ENCODE measurements at places on chromosomes 5 and 9. TPM values are rescaled to one million over a fixed set of nuclear protein-coding genes. Genes with fewer than 3 reads are reported as not detected.

MAMDC2 gene
- 15.3 TPM for total RNA-seq

DNA sequence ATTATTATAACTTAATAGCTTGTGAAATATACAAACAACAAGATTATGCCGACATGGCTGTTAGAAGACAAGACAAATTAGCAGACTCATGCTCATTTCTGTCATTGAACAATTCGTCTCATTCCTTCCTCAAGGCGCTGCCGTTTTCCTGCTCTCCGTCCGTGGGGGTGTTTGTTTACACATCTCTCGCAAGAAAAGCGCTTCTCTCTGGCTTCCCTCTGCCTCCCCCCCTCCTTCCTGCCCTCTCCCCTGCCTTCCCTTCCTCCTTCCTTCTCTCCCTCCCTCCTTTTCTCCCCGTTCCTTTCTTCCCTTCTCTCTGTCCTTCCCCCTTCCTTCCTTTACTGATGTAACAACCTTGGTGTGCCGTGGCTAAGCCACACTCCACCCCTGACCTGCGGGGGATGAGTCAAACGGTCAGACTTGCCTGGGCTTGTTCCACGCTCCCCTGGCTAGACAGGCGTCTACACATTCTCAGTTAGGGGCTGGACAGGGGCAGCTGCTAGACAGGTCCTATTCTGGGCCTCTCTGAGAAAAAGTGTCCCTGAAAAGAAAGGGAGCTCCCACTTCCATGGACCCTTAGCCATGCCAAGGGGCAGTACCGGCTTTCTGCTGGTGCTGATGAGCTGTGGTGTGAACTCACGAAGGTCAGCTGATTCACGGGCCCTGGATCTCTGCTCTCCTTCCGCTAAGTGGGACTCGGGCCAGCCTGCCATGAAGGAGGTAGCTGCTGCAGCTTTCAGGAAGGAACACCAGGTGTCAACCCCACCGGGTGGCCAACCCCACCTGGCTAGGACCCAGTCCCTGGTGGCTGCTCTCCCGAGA lies 32.0 kb upstream of the SPTLC1 start:
- no peak overlapping the region for H3K27ac ChIP-seq
- H3K4me3 ChIP-seq, result no peak overlapping the region
- no peak for DNase-seq
- H3K27me3 ChIP-seq, result no peaks in the 10 kb centered on the region
- H3K36me3 ChIP-seq, result no peaks in the 10 kb centered on the region

DNA sequence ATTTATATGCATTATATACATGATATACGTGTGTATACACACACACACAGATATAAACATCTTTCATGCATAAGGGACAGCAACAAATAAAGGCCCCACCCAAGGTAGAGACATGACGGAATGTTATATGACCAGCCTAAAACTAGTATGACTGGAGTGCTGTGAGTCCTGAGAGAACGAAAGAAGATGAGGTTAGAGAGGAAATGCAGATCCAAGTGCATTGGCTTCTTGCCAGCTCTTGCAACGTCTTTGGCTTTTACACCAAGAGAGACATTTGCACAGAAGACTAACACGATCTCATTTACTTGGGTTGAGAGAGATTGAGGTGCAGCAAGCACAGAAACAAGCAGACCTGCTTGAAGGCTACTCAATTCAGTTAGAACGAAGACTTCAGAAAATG lies 23.0 kb downstream of the CDH10 start:
- no peaks in the 10 kb centered on the region for H3K27me3 ChIP-seq
- H3K36me3 ChIP-seq, result no peaks in the 10 kb centered on the region
- no peak overlapping the region for H3K4me3 ChIP-seq
- DNase-seq, result no peak
- H3K4me1 ChIP-seq, result 0 out of 2 replicates have a peak, but pooled peaks cover 3% of the 10 kb centered on the region
- no peak overlapping the region for H3K27ac ChIP-seq

DNA sequence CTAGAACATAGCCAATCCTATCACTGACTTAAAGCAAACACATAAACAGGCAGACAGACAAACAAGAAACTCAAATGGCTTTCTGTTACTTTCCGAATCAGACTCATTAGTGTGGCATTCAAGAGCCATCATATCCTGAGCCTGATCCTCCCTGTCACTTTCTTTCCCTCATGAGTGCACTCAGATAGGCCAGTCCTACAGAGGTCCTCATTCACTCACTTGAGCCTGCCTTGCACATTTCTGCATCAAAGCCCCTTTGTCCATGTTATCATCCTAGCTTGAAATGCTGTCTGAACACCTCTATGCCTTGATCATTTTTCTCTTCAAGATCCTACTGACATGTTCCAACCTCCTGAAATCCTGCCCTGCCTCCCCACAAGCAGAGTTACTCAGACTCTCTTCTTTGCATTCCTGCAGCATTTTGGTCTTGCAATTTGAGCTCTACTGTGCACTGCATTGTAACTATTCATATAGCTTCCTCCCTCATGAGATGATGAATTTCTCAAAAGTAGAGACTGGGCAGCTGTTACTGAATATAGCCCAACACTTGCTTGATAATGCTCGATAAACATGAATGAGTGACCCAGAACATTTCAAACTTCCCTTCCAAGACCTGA lies 126.9 kb downstream of the PALM2AKAP2 start:
- no peak for DNase-seq
- H3K36me3 ChIP-seq, result no peaks in the 10 kb centered on the region
- no peak overlapping the region for H3K4me3 ChIP-seq
- H3K27me3 ChIP-seq, result no peaks in the 10 kb centered on the region
- H3K27ac ChIP-seq, result no peak overlapping the region

DNA sequence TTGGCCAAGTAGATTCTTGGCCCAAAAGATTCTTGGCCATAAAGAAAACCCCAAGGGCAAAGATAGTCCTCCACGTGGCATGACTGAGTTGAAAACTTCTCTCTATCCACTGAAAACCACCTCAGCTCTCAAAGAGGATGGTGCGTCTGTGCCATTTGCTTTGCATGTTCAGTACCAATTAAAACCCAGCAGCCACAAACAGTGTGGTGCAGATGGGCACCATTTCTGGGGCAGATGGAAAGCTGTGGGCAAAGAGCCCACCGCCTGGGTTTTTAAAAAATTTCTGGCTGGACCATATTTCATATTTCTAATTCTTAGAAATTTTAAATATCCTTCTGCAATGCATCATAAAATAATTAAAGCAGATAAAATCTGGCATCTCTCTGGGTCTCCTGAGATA lies 84.5 kb upstream of the PUM3 start:
- no peak overlapping the region for H3K4me3 ChIP-seq
- H3K27me3 ChIP-seq, result no peaks in the 10 kb centered on the region
- H3K4me1 ChIP-seq, result 0 out of 2 replicates have a peak, but pooled peaks cover 2% of the 10 kb centered on the region

DMRTA1 gene
- total RNA-seq, result 3.3 TPM

CDHR2 gene
- total RNA-seq, result 0.43 TPM

- H3K4me3 ChIP-seq, result no peak overlapping the region
- H3K4me1 ChIP-seq, result peaks cover 12% of the 10 kb centered on the region
- no peaks in the 10 kb centered on the region for H3K27me3 ChIP-seq
- DNase-seq, result no peak
- no peaks in the 10 kb centered on the region for H3K36me3 ChIP-seq
These were observed 87.4 kb upstream of the GNA14 start for GRCh38 chr9:77735494-77735893.

DMGDH gene
- 1.1 TPM for total RNA-seq

CDKN2AIPNL gene
- total RNA-seq, result 54.3 TPM

IL7R gene
- 0.25 TPM for total RNA-seq

- no peaks in the 10 kb centered on the region for H3K36me3 ChIP-seq
- H3K27ac ChIP-seq, result no peak overlapping the region
- H3K4me3 ChIP-seq, result no peak overlapping the region
- H3K4me1 ChIP-seq, result peaks cover 13% of the 10 kb centered on the region
- no peaks in the 10 kb centered on the region for H3K27me3 ChIP-seq
- DNase-seq, result no peak
These were observed 399.6 kb upstream of the IRX1 start for GRCh38 chr5:3195994-3196393.

UHRF2 gene
- total RNA-seq, result 48.0 TPM

GRCh38 chr9:34211395-34211794 lies 32.6 kb downstream of the UBAP1 start:
- no peaks in the 10 kb centered on the region for H3K36me3 ChIP-seq
- no peak overlapping the region for H3K4me3 ChIP-seq
- H3K4me1 ChIP-seq, result no peaks in the 10 kb centered on the region
- H3K27ac ChIP-seq, result no peak overlapping the region

SPINK7 gene
- not detected for total RNA-seq

PCDHA2 gene
- total RNA-seq, result 1.9 TPM

DNA sequence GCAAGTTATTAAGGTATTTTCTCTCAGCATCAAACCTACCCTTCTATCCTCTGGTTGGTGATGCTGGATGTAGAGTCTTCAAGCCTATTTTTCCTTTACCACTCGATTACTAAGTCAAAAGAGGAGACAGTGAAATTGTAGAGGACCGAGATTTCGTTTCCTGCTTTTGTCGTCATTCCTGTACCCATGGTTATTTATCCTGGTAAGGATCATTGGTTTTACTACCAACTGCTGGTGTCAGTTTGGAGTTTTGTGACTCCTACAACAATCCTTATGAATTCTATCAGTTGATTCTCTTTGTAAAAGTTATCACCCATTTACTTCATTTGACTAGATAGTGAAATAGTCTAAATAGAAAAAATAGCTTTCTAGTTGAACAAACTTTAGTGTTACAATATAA lies 2028.2 kb upstream of the ACO1 start:
- no peaks in the 10 kb centered on the region for H3K4me1 ChIP-seq
- no peaks in the 10 kb centered on the region for H3K36me3 ChIP-seq
- H3K27ac ChIP-seq, result no peak overlapping the region
- no peak overlapping the region for H3K4me3 ChIP-seq
- DNase-seq, result no peak

DNA sequence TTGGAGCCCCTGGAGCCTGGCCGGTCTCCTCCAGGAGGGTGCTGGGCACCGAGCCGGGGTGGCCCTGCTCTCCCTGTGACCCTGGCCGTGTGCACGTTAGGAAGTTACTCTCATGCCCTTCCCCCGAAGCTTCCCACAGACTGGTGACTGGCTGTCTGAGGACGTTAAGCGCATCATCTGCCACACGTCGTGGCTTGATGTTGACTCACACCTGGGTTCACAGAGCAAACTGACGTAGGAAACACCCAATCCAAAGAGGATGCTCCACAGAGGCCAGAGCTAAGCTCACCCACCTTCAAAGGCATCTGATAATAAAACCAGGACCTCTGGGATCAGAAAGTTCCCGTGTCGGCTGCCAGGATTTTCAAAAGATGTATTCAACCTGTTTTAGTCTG lies 152.9 kb upstream of the PHYKPL start:
- H3K4me3 ChIP-seq, result no peak overlapping the region
- no peak overlapping the region for H3K27ac ChIP-seq
- H3K36me3 ChIP-seq, result no peaks in the 10 kb centered on the region
- DNase-seq, result no peak

PCDHGB2 gene
- total RNA-seq, result 2.8 TPM

DMRT2 gene
- 0.93 TPM for total RNA-seq

- H3K4me1 ChIP-seq, result no peaks in the 10 kb centered on the region
- no peaks in the 10 kb centered on the region for H3K27me3 ChIP-seq
- no peak for DNase-seq
- H3K27ac ChIP-seq, result no peak overlapping the region
- H3K4me3 ChIP-seq, result no peak overlapping the region
These were observed 15.2 kb downstream of the FIBCD1 start for GRCh38 chr9:130923611-130924447.

IL13 gene
- not detected for total RNA-seq
